ENCODE measurements at places on chromosomes 2 and 18. TPM values are rescaled to one million over a fixed set of nuclear protein-coding genes. Genes with fewer than 3 reads are reported as not detected.

C2orf66 gene
- 0.27 TPM for total RNA-seq

IHH gene
- not detected for total RNA-seq

MC5R gene
- total RNA-seq: not detected

ID2 gene
- total RNA-seq: 4.1 TPM

DYSF gene
- 134 TPM for total RNA-seq

GREB1 gene
- 0.23 TPM for total RNA-seq

SKA1 gene
- total RNA-seq: 23.9 TPM

POTEC gene
- not detected for total RNA-seq

SLC19A3 gene
- not detected for total RNA-seq

SCG2 gene
- total RNA-seq: not detected

TUBA3E gene
- not detected for total RNA-seq

UGT1A8 gene
- total RNA-seq: not detected

AQP12A gene
- total RNA-seq: not detected

Measured in endothelial cell of umbilical vein (primary cell).